ENCODE measurements at places on chromosomes 3 and 15. TPM values are rescaled to one million over a fixed set of nuclear protein-coding genes. Genes with fewer than 3 reads are reported as not detected.

- DNase-seq = no peak
These were observed 8.5 kb downstream of the ISL2 start for GRCh38 chr15:76344893-76345582.

IGF1R gene
- 109 TPM for total RNA-seq

ZNF620 gene
- 26.2 TPM for total RNA-seq

- no peak for DNase-seq
These were observed 3.6 kb upstream of the EEFSEC start for GRCh38 chr3:128149650-128150049.

ATOSA gene
- total RNA-seq = 56.9 TPM

DUOX1 gene
- total RNA-seq = 1.6 TPM

CMSS1 gene
- 43.5 TPM for total RNA-seq

ZDHHC19 gene
- total RNA-seq = not detected
